GM10248 (cell line): ENCODE measurements at places on chromosomes 12 and 14.
A peak's percentile ranks its signal among the peaks of the same experiment; 100 is the strongest.

DNA sequence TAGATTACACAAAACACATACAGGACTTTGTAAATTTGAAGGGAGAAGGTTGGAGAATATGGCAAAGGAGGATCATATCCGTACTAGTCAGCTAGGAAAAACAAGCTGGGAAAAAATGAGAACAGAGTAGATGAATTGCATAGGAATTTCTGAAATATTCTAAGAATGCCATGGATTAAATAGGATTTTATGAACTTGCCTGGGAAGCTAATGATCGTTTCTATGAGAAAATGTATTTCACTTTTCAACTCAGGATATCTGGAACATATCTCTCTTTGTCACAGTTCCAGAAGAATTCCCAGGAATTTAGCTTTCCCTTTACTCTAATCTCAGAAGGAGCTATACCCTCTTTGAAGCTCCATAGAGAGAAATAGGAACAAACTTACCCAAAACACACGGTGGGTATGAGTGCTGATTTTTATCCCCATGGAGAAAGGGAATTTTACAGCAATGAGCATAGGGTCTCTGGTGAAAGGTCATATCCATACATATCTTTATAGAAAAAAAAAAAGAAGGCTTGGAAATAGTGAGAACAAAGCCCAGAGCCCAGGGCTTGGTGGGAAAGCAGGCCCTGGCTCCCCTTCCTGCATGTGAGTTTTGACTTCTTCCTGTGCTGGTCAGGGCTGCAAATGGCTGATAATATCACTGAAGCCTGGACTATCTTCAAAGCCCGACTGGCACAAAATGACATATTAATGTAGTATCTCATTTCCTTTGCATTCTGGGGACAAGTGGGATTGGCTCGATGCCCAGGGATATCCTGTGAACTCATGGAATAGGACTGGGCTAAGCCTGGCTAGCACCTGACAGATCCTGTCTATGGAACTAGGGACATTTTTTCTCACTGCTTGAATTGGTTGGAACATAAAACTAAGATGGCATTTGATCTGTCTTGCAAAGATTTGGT is 136.3 kb downstream of the AEBP2 start:
- no peak for DNase-seq

DNA sequence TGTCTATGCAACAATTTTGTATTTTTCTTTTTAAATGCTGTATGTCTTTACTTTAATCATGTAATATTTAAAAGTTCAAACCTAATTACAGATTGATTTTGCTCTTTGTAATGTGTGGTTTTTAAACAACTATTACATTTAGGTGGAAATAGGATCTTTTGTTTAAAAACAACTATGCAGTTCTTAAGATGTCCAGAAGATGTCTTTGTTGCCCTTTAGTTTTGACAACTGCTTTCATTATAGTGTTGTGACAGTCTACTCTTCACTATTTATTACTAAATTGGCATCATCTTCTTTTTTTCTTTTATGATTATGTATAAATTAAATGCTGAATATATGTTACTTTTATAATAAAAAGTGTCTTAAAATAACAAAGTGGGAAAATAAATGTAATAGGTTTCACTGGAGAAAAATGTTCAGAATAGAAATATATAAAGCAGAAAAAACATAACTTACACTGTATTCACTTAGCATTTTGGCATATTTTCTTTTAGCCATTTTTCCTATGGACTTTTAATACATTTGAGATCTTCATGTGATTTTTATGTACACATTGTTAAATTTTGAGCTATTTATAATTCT is 27.1 kb upstream of the PCNX4 start:
- peak; percentile 42 for DNase-seq

DNA sequence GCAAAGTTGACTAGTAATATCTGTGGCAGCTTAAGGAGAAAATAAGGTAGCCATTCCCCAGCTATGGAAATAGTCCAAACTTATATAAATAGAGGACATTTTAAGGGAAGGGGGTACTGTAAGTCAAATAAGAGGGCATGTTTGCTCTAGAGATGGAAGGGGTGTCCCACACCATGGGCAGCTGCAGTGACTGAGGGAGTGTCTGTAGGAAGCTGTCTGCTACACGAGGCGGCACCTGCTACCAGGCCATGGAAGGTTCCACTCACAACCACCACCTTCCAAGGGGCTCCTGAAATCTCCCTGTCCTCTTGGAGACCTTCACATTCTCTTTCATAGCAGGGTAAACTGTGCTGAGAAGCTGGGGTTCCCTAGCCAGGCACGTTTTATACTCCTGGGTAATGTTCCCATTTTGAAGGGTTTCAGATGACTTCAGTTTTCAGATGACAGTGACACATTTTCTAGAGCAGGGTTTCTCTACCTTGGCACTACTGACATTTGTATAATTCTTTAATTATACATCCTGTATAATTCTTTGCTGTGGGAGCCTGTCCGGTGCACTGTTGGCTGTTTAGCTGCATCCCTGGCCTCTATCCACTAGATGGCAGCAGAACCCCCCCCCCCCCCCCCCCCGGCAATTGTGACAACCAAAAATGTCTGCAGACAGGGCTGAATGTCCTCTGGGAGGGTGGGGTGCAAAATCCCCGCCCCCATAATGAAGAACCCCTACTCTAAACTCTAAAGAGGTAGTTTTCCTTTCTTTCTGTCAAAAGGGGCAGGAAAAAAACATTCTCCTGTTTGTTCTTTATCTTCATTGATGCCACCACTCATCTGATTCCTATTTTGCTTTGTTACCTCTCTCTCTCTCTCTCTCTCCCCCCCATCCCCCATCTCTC is 11.6 kb upstream of the SMCO2 start:
- peak; percentile 45 for DNase-seq

DNA sequence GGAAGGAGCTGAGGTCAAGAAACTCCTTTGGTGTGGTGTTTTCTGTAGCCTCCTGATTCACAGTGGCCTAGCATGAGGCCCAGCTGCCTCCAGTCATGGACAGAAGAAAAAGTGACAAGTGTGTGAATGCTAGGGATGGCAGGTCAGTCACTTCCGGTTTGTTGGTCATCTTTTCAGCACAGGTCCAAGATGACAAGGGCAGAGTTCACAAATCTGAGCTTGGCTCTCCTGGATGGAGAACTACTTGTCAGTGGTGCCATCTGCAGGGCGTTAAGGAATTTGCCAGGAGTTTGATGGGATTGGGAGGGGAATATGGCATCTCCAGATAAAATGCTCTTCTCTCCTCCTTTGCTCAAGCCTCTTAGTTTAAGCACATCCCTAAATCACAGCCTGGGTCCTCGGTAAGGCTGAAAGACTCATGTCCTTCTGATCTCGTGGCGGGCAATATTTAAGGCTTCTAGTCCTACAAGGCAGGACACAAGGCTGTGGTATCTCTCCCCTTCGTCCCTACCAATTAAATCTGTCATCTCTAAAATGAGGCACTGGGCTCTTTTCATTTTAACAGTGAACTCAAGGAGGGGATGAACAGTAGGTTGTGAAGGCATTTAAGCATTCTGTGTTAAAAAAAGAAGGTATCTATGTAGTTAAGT is 10.0 kb downstream of the TUBA1B start:
- DNase-seq: peak; percentile 23

- DNase-seq: no peak
These were observed 12.7 kb upstream of the MBIP start for GRCh38 chr14:36333119-36333518.

DNA sequence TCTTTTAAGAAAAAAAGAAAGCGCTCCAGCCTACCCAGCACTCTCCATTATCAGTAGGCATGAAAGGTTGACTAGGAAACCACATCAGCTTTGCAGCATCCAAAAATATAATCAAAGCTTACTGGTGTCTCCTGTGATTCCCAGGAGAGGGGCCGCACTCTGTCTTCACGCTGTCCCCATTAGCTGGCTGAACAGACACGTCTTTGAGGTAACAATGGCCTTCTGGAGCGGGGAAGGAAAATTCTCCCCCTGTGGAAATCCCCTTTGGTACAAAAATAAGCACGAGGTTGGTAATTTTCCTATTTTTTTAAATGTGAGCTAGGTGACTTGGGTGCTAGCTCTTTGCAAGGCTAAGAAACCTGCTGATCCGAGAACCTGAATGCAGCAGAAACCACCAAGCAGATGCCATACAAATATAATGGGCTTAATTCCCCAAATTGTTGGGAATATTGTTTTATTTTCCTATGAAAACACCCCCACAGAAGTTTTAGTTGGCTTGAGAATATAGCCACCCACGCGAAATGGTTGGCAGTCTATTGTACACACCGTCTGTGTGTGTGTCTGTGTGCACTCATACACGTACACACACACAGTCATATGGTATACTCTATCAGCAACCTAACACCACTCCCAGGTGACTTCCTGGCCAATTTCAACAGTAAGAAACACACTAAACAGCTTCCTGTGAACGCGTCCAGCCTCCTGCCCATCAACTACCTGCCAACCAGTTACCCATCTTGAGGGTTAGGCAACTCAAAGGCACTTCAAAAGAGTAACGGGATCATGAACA is 71.2 kb downstream of the KSR2 start:
- DNase-seq: no peak
